NCI-H460 (cell line): ENCODE measurements at places on chromosomes 11 and 22. TPM values are rescaled to one million over a fixed set of nuclear protein-coding genes. Genes with fewer than 3 reads are reported as not detected.

Gene LARGE2
- total RNA-seq = 0.30 and 3.9 TPM in 2 replicates

DNA sequence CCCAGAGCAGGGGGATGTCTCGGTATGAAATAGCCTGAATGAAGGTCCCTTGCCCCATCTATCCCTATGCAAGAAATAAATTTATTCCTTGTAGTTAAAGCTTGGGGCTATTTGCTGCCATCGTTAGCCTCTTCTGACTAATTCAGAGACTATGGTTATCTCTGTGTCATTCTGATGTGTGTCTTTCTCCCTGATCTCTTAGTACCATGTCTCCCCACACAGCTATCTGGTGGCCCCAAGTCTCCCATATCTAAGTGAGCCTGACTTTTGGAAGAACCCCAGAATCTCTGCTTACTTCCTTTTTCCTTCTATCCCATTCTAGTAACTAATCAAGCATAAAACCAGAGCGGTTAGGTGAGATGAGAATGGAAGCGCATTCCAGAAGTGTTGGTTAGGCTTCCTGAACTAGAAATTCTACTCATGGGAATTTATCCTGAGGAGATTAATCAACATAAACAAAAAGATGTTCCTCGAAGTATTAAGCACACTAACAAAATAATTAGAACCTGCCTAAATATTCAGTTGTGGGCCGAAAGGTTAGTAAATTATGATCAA, 71.4 kb upstream of the BMAL1 start:
- no peak for DNase-seq

DNA sequence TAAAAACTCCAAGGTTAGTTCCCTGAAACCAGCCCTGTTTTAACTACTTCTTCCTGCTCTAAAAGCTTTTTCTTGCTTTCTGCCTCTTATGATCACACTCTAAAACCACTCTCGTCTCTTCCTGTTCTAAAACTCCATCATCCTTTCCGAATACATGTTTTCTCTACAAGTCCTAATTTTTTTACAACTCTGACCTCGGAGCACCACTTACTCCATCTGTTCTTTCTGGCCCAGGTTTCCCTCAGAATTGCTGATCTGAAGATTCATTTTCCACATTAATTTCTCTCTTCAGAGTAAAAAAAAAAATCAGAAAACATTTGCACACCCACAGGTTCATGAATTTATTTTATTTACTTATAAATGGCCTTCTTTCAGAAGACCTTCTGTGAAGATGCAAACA, 265.7 kb upstream of the CADM1 start:
- no peak for DNase-seq

Gene HSPB2
- not detected in 2 replicates for total RNA-seq

Gene TRPM5
- not detected in 2 replicates for total RNA-seq

Gene POTEH
- total RNA-seq = not detected in 2 replicates

Gene OSM
- 4.8 and 6.1 TPM in 2 replicates for total RNA-seq

Gene PLAAT2
- not detected in 2 replicates for total RNA-seq

Gene RASSF10
- not detected in 2 replicates for total RNA-seq

- peak; percentile 76 for DNase-seq
Measured at GRCh38 chr11:67345920-67346819, 7.2 kb downstream of the POLD4 start.

- DNase-seq = no peak
Measured at GRCh38 chr11:95778699-95779098, 10.9 kb downstream of the FAM76B start.

- DNase-seq = no peak
Measured at GRCh38 chr11:118878163-118878563, 5.5 kb upstream of the CXCR5 start.

- DNase-seq = no peak
Measured at GRCh38 chr11:47271961-47272661, 2.2 kb downstream of the MADD start.

Gene MMP12
- total RNA-seq = not detected in 2 replicates

DNA sequence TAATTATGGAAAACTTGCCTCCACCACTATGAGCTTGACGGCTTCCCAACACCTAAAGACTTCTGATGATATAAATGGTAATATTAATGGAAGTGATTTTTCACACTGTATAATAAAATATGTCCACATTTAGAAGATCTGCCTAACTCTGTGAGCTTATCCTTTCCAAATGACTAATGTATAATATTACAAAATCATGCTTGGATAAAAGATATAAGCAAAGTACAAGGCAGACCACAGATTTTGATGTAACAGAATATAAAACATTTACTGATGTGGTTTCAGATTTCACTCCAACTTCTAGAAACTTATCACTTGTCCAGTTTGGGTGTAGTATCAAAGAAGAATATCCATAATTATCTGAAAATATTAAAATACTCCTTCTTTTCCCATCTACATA, 36.9 kb downstream of the GALNT18 start:
- DNase-seq = no peak

GRCh38 chr22:36323182-36323854, 64.4 kb downstream of the MYH9 start:
- DNase-seq = no peak

- DNase-seq = no peak
Measured at GRCh38 chr11:100756559-100756958, 69.5 kb downstream of the ARHGAP42 start.

GRCh38 chr11:77416357-77416756, 57.5 kb downstream of the PAK1 start:
- no peak for DNase-seq

DNA sequence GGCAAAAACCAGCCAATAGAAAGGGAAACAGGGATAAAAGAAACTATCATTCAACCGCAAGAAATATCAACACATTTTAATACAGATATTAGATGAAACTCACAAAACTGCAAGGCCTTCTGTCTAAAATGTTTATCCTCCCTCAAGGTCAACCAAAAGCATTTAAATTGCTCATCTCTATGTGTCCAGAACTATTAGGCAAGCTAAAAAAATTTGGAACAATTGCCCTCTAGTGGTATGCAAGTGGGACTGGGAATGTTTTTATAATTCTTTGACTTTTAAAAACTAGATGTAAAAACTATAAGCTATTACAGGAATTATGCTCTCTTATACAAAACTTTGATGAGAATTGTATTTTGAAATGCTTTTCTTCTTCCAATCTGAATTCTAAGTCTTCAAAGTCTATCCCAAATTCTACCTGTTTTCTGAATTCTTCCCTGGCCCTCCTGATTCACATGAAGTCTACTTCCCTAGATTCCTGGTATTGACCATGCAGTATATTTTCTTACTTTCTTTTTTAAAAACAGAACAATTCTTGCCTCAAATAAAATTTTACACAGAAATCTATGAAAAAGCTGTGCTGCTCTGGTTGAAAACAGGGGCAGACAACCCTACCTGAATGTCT, 4.9 kb downstream of the CWC15 start:
- peak; percentile 1 for DNase-seq

GRCh38 chr11:73991471-73992006, 8.9 kb upstream of the UCP2 start:
- DNase-seq = no peak

GRCh38 chr22:11253000-11253511, 4274.9 kb upstream of the OR11H1 start:
- no peak for DNase-seq

DNA sequence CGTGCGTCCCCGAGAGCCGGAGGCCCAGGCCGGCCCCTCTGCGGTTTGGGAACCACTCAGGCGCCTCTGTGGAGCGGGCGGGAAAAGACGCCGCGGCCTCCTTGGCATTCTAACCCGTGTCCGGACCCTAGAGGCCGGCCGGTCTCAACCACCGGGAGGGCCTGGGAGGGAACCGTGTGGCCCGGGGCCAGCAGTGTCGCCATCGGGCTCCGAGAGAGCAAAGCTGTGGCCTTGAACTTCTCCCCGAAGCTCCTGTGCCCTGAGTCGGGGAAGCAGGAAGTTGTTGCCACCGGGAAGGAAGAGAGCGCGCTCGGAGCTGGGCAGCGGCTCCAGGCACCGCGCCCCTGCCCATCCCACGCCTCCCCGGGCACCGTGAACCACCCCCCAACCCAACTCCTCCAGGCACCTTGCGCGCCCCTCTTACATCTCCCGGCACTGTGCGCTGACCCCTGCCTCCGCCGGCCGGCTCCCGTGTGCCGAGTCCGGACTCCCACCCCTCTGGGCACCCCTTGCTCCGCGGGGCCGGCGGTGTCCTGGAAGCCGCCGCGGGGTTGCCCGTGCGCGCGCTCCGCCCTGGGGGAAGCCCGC, 80.0 kb upstream of the PPARA start:
- DNase-seq = no peak

Gene APOA5
- not detected in 2 replicates for total RNA-seq

Gene BIRC3
- 1.6 and 2.0 TPM in 2 replicates for total RNA-seq

Gene TNNI2
- total RNA-seq = not detected in 2 replicates

- no peak for DNase-seq
Measured at GRCh38 chr11:66315498-66315885, 1.4 kb downstream of the CD248 start.

Gene CHRM1
- total RNA-seq = not detected in 2 replicates

GRCh38 chr11:30635401-30635989, 49.3 kb upstream of the MPPED2 start:
- no peak for DNase-seq

Gene UBQLN3
- total RNA-seq = not detected in 2 replicates

Gene OR10A4
- total RNA-seq = not detected in 2 replicates

DNA sequence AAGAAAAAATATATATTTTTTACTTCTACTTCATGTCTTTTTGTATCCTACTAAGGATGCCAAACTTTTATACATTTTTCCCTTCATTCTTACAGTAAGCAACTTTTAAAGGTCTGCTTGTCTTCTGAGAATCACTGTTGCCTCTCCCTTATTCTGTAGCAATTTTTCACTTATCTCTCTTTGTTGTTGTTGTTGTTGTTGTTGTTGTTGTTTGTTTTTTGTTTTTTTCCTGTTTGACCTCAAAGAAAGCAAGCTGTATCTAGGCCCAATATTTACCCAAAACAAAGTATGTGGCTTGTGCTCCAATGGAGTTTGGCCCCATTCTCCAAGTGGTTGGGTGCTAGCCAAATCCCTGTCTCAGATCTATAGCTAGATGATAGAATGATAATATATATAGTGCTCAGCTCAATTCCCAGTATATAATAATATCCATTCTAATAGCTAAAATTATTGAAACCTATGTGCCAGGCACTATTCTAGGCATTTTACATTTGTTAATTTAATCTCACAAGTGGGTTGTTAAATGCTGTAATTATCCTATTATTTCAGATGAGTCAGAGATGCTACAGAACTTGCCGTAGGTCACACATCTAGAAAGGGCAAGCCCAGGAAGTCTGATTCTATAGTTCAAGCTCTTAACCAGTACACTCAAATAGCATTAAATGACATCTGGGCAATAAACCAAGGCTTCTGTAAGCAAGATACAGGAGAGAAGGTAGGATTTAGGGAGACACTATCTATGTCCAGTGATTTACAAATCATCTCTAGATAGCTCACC, 205.1 kb upstream of the PITPNB start:
- no peak for DNase-seq

Gene NEU3
- 7.5 and 7.7 TPM in 2 replicates for total RNA-seq

GRCh38 chr11:61667684-61668305, 12.4 kb upstream of the DAGLA start:
- no peak for DNase-seq

Gene OR52E8
- not detected in 2 replicates for total RNA-seq

GRCh38 chr22:40082184-40082583, 87.4 kb downstream of the FAM83F start:
- no peak for DNase-seq

- no peak for DNase-seq
Measured at GRCh38 chr22:19118329-19118880, 3.8 kb downstream of the DGCR2 start.

DNA sequence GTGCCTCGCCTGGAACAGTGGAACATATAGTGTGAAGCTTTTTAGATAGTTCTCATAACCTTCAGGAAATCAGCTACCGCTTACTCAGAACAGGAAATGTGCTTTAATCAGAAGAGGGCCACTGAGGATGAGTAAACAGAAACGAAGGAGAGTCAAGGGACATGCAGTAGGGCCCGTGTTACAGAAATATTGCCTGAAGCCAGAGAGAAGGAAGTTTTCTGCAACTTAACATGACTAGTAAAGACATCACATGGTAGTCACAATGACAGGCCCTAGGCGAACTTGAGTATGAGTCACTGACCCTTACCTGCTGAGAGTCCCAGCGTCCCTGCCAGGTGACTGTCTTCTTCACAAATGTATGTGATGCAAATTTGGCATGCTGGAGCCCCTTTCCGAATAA, 39.4 kb downstream of the CARD18 start:
- no peak for DNase-seq

Gene EMID1
- 0.07 TPM in 1 of 2 replicates, not detected in the other for total RNA-seq

DNA sequence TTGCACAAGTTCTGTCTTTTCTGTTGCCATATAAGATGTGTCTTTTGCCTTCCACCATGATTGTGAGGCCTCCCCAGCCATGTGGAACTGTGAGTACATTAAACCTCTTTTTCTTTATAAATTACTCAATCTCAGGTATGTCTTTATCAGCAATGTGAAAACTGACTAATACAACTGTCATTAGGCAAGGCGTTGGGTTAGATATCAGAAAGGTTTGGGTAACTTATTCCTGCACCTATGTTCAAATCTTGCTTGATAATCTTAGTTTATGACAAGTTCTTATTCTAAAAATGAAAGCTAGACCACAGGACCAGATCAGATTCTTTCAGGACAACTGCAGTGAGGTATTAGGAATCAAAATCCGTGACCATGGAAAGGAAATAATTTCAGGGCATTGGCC, 160.6 kb upstream of the BDNF start:
- no peak for DNase-seq

- DNase-seq = no peak
Measured at GRCh38 chr11:93942176-93942575, 79.0 kb upstream of the HEPHL1 start.

Gene CABP7
- not detected in 2 replicates for total RNA-seq

GRCh38 chr11:128563942-128564641, 23.3 kb downstream of the ETS1 start:
- DNase-seq = no peak

- DNase-seq = peak; percentile 28
Measured at GRCh38 chr11:12224537-12224893, 114.1 kb downstream of the MICAL2 start.

DNA sequence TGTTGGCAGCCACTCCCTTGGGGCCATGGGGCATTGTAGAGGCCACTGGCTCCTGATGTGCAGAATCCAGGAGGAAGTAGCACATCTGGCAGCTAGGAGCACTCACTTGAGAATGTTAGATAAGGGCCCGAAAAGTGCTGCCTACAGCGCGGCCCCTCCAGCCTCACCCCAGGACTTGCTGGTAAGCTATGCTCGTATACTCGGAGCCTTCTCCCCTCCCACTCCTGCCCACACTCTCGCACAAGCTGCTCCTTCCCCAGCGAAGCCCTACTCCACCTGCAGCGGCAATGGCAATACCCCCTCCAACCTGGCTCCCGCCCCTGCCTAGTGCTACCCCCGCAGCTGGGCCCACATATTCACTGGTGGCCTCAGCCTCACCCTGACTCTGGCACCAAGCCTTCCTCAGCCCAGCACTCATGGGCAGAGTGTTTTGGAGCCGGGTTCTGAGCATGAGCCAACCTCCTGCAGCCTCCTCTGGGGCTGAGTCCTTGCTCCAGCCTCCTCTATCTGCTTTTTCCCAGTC, 47.7 kb downstream of the PDE2A start:
- DNase-seq = no peak

Gene CSNK2A3
- total RNA-seq = 1.0 and 1.3 TPM in 2 replicates

GRCh38 chr11:46332568-46333393, 14.5 kb upstream of the DGKZ start:
- DNase-seq = no peak

GRCh38 chr11:65856689-65857499, 1.1 kb downstream of the CFL1 start:
- no peak for DNase-seq

Gene LRRC75B
- 4.3 and 5.5 TPM in 2 replicates for total RNA-seq
